Esophagus mucosa (tissue), 1 donor: ENCODE measurements at places on chromosomes 5 and 9. TPM values are rescaled to one million over a fixed set of nuclear protein-coding genes. Genes with fewer than 3 reads are reported as not detected.

The DRD1 gene
- not detected for total RNA-seq

The ANKRD18A gene
- 3.0 TPM for total RNA-seq

The PCAT7 gene
- not detected for total RNA-seq

The SPINK4 gene
- not detected for total RNA-seq

The KCNV2 gene
- not detected for total RNA-seq

The CLIC3 gene
- 154 TPM for total RNA-seq

The BTNL8 gene
- total RNA-seq = not detected

The SLC36A2 gene
- total RNA-seq = not detected

The TMEM174 gene
- not detected for total RNA-seq

The PRR7 gene
- 4.3 TPM for total RNA-seq

The FOXD4L5 gene
- total RNA-seq = not detected

The TBC1D2 gene
- total RNA-seq = 56.0 TPM

The PHF24 gene
- 0.48 TPM for total RNA-seq

The CARD9 gene
- total RNA-seq = 0.80 TPM

The FOXI1 gene
- 0.16 TPM for total RNA-seq
